Aorta (tissue), 5 donors: ENCODE measurements at places on chromosomes 16 and 17. TPM values are rescaled to one million over a fixed set of nuclear protein-coding genes. Genes with fewer than 3 reads are reported as not detected.

DNA sequence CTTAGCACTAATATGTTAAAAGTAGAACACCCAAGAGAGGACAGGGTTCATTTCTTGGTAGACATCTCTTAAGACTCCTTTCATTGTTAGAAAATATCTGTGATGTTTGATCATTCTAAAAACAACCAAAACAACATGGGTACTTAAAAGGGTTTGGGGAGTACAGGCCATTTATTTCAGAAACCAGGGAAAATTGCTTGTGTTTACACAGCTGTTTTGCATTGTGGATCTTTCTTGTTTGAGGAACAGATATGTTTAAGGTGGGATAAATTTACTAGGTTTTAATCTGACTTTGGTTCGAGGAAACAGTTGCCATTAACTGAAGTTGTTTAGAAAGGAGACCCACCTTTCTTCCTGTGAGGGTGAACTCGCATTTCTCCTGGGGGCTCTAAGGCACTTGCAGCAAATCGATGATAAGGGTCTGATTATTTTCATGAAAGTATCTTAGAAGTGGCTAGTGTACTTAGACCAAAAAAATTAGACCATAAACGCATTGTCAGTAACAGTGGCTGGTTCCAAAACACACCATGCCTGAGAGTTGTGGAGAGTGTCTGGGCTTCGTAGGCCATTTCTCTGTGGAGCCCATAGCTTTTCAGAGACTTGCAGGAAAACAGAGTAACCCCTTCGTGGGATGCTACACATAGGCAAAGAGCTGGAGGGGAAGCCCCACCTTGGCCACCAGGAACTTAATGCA, 17.6 kb downstream of the CLUAP1 start:
- no peak for DNase-seq

DNA sequence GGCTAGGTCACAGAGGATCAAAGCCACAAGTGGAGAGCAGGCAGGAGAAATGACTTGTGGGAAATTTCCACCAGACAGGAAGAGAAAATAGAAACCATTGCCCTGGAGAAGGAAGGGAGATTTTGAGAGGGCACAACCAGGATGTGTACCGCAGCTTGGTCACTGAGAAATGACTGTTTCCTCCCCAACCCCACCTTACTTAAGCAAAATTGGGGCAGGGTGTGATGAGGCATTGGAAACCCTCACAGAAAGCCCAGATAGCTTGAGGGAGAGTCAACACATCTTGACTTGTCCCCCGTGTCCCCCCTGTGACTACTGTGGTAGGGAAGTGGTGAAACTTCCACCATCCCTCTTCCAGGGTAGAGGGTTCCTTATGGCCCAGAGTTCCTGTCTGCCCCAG, 113.5 kb upstream of the FAM20A start:
- DNase-seq = no peak

- DNase-seq = no peak
These were observed 417.1 kb downstream of the CA10 start for GRCh38 chr17:51741458-51741857.

DNA sequence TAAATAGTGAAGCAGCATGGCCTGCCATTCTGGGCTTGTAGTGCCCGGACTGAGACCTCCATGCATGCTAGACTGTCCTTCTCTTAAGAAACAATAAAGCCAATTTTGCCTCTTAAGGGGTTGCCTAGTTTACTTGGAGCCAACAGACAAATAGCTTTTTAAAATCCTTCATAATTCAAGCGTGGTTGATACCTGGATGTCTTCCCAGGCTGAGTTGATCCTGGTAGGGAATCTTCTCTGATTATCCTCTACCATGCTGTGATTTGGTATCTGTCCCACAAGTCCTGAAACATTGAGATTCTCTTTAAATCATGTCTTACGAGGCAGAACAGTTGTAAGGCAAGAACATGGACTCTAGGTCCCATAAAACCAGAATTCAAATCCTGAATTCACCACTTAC, 359.6 kb upstream of the CCL2 start:
- no peak for DNase-seq

- DNase-seq = peak; percentile 94
These were observed at the start of gene PAQR4 for GRCh38 chr16:2968738-2969544. Gene PAQR4 (plus strand): TSS chr16:2969348. CDS start chr16:2969675, 327 bp downstream.

DNA sequence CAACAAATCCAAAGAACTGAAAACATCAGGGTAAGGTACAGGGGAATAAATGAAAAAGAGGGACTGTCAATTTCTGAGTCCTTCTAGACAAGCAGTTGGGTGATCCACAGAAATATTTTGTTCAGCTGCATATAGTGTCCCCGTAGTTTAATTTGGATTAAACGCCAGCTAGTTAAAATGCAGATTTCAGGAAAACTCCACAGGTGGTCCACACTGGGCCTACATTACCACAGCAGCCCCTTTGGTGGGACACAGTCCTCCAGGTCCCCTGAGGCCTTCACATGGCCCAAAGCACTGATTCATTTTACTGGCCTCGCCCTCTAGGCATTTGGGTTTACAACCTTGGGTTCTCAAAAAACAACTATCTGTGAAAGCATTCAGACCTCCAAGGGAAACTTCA, 4.6 kb downstream of the ARHGAP17 start:
- DNase-seq = no peak

- peak; percentile 81 for DNase-seq
These were observed 202.3 kb downstream of the RAB11FIP4 start for GRCh38 chr17:31593806-31594205.

DNA sequence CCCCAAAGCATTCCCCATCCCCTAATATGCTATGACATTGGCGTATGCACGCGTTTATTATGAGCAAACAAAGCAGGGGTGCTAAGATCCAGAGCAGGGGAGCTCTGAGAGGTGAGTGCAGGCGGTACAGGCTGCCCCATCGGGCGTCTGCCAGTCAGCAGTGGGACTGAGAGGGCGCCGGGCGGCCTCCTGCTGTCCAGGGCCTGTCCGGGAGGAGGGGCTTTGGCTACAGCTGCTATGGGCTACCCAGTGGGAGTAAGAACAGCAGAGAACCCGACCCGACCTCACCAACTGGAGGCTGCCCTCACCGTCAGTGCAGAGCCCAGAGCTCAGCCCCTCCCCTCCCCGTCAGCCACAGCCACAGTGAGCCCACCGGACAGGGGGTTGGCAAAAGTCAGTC, 18.5 kb upstream of the AATK start:
- no peak for DNase-seq

DNA sequence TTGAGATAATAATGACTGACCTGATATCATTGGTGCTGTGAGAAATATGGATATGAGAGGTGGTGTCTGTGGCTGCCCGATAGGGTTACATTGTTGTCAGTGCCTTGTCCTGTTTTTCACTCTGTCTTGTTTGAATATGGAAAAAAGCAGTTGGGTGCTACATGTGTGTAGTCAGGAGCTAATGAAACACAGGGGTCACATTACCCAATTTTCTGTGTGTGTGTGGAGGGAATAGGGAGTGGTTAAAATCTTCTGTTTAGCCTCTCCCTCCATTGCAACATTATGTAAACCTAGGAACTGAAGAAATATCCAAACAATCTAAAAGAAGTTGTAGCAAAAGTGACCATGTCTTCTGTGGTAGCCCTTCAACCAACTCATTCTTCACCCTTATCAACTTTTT, 527.7 kb upstream of the SOX9 start:
- DNase-seq = no peak

DNA sequence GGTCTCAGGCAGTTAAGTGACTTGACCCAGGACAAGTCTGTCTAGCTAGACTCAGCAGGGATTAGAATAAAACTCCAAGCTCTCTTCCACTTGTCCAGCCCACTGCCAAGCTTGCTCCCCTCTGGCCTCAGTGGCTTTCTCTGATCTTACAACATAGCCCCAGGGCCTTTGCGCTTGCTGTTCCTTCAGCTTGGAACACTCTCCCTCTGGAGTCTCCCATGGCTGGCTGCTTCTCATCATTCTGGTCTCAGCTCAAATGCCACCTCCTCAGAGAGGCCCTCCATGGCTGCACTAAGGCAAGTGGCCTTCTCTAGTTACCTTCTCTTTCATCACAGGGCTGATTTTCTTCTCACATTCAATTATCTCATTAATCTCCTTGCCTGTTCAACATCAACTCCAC, 1.1 kb downstream of the TVP23A start:
- no peak for DNase-seq

DNA sequence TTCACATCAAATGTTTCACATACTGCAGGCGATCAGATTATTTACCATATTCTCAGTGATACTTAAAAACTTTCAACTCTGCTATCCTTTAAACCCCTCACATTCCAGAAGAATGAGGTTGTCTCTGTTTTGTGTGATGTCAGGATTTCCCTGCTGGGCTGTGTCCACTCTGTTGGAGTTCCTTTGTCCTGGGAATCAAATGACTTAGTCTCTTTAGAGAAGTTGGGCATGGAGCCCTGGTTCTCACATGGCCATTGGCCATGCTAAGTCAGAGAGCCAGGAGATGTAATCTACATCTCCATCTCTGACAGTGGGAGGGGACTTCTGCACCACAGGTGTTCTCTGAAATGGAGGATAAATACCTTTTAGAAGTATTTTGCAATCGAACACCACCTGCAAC, 205.1 kb upstream of the MAF start:
- DNase-seq = no peak

GRCh38 chr16:57192146-57192545, 6.0 kb downstream of the RSPRY1 start:
- no peak for DNase-seq

- DNase-seq = no peak
These were observed 10.8 kb upstream of the TAOK1 start for GRCh38 chr17:29379084-29379991.

DNA sequence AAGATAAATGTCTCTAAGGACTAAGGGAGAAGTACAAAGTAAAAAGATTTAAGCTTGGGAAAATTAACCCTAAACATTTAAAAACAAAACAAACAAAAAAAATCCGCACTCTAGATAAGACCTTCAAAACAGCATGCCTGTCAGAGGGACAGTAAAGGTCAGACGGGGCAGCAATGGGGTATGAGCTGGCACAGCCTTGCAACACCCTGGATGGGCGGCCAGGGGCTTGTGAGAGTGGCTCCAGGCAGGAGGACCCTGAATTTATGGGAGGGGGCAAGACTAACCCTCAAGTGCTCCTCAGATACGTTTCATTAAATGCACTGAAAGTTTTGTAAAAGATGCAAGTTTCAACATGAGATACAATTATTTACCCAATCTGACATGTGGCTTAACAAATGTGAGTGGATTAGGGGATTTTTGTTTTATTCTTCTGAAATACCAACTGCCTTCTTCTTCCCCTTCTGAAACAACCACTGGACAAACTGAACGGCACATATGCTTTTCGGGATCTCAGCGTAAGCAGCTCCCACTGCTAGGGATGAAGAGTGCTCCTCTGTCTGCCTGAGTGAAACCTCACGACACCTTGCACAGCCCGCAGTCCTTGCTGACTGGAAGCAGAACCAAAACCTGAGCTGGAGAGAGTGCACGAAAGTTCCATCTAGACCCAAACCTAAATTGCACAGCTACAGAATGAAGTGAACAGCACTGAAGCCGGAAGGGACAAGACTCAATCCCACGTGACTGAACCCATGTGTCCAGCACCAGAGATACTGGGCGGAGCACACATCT, 128.4 kb downstream of the ANKRD11 start:
- no peak for DNase-seq

The COPZ2 gene
- total RNA-seq = 59.9 TPM

The PRSS33 gene
- not detected for total RNA-seq

The NAA38 gene
- 44.1 TPM for total RNA-seq

The DNAH17 gene
- 0.21 TPM for total RNA-seq

The PCGF2 gene
- 61.4 TPM for total RNA-seq

The SMIM36 gene
- not detected for total RNA-seq
